Panc1 (cell line): ENCODE measurements at places on chromosomes 2 and 18.

DNA sequence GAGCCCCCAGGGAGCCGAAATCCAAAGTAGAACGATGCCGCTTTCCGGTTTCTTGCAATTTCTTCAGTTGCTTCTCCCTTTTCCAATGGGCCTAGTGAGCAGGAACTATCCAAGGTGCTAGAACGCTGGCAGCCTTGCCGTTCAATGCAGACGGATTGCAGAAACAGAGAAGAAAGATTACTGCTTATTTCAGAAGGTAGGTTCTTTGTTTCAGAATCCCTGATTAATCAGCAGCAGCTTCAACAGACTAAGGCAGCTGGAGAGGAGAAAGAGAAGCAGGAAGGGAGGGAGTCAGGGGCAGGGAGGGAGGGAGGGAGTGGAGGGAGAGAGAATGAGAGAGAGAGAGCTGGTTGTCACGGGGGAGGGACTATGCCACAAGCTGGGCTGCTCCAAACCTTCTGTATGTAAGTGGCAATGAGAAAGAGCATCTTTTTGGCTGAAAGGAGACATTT, 576 bp downstream of the NYAP2 start:
- DNase-seq: no peak

DNA sequence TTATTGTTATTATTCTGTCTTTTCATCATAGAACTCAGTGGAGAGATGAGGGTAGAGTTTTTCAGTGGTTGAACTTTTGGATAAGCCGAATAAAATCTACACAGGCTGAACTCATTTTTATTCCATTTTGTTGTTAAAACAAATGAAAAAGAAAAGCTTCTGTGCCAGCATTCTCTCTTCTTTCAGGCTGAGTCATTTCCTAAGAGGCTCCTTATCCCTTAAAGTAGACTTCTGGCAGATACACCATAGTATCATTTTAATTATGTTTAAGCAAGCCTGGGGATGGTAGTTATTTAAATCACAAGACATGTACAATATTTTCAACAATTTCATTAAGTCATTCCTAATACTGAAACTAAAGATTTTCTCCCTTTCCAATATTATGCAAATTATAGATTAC, 1364.0 kb upstream of the NRXN1 start:
- DNase-seq: no peak

GRCh38 chr2:156340804-156341451, 8.4 kb upstream of the NR4A2 start:
- DNase-seq: no peak

DNA sequence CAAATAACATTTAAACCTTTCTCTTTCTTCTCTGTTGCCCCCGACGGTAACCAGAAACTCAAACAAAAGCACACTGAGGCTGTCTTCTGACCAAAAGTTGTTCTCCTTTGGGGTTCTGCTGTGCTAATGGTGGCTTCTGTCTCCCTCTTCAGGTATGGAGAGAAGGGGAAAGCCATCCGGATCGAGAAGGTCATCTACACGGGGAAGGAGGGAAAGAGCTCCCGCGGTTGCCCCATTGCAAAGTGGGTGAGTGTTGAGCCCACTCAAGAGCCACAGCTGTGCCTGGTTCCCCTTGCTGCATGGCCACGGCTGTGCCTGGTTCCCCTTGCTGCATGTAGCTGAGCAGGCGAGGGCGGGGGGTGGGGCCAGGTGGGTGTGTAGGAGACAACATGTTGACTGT, 67.4 kb downstream of the BOLA3 start:
- DNase-seq: no peak

DNA sequence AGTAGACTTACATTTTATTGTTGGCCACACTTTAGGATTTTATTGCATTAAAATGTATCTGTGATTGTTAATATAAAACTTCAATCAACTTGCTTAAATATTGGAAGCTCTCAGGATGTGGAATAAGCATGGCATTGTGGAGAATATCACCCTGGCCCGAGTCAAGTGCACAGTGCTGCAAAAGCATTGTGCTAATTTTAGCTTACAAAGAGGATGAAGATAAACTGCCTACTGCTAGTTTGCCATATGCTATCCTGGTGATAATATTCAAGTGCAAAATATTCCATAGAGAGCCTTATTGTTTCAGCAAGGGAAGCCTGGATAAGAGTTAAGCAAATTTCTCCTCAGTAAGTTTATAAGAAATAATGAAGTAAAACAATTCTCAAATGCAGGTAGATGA, 54.5 kb downstream of the MEIS1 start:
- no peak for DNase-seq

GRCh38 chr2:42102024-42102590, 54.3 kb downstream of the PKDCC start:
- DNase-seq: no peak

DNA sequence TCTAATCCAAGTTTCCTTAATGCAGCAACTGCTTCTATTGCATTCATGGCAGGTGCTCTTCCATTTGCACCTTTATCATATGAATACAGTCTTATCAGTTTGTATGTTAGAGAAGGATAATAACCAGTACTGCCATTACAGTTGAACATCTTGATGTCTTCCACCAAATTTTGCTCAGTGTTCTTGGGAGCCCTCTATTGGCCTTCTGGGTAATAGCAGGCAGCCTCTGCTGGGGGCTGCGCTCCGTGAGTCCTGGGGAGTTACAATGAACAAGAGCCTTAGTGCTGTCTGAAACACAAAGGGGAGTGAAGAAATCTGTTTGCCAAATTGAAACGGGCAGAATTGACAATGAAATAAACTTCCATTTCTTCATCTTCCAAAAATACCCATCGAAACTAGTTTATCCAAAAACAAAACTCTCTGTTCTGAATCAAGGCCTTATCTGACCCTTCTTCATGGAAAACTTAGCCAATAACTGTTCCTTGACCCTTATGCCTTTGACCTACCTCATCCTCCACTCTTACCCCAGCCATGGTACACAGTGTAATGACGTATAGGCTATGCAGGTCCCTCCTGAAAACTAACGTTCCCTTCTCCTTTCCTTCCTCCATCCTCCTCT, 79.9 kb downstream of the ALK start:
- DNase-seq: peak; percentile 27

DNA sequence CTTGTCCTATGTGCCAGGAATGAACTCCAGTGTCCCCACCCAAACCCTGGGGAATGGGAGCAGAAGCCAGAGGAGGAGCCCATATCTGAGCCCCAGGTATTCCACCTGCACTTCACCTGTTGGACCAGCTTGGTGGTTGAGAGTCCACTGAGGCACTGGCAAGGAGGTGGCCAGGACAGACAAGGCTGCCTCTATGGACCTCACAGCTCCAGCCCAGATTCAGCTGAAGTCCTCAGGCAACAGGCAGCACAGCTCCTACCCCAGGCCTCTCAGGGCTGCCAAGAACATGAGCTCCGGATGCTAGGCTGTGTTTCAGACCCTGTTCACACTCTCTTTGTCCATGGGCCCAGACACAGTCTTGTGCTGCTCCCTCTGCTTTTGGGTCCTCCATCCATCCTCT, 2.9 kb upstream of the IL1F10 start:
- DNase-seq: no peak

DNA sequence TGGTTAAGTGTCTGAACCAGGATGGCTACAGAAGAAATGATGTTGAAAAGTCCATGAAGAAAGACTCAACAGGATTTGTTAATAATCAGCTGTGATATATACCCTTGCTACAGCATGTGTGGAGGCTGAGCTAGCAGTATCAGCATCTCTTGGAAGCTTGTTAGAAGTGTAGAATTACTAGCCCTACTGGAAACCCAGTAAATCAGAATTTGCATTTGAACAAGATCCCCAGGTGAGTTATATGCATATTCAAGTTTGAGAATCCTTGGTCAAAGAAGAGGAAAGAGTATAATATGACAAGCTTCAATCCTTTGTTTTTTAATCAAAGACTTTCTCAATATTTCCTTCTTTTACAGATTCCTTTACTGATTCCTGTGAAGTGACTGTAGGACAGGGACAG, 109.0 kb upstream of the KCNJ3 start:
- DNase-seq: no peak

GRCh38 chr2:184834699-184835397, 236.5 kb downstream of the ZNF804A start:
- DNase-seq: no peak

DNA sequence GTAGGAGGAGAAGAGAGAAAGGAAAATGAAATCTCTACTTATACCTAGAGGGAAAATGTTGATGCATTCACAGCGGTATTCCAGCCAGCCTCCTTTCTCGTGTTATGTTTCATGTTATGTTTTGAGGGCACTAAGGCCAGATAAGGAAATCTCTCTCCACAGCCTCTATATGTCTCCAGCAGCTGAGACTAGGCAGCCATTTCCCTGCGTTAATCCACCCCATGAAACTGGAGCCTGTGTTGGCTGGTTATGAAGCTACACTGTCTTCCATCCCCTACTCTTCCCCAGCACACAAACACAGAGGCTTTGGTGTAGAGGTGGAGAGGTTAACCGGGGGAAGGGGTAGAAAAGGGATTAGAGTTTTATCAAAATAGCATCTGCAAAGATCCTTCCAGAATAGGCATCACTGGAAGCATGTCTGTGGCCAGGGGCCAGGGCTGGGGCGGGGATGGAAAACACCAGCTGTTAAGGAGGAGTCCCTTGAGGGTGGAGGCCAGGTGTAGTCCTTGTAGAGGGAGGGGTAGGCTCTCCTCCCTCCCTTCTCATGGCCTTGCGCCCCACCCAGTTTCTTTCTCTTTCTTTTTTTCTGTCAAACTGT, 100.9 kb upstream of the TNP1 start:
- DNase-seq: no peak

DNA sequence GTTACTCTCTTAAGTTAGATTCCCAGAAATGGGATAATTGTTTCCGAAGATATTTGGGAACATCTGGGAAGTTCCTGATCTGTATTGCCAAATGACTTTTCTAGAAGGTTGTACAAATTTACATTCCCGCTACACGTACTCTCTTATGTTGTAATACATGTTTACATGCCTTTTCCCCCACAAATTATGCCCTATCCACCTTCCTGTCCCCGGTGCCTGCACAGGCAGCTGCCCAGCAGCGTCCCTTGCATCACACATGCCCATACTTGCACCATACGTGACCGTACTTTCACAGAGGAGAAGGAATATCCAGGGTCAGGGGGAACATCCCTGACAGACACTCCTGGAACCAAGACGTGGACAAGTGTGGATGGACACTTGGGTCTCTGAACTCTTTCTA, 24.2 kb upstream of the KLF11 start:
- DNase-seq: no peak

- no peak for DNase-seq
Observed at GRCh38 chr2:203693242-203693879, 13.1 kb upstream of the CD28 start.

DNA sequence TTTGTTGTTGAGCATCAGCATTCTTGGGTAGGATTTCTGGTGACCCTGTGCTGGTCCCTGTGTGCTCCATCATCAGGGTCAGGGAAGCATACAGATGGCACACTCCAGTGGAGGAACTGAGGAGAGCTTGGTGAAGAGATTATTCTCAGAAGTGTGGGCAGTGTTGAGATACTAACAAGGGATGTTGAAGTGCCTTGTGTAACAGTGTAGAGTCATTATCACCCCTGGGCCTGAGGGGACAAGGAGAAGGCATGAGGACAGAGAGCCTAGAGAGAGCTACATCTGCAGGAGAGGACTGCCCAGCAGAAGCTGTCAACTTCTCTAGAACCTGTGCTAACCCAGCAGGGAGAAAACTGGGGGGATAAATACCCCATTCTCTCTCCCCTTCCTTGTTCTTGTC, 189.0 kb downstream of the PLCL1 start:
- DNase-seq: no peak

GRCh38 chr2:207149249-207150213, 16.2 kb downstream of the KLF7 start:
- no peak for DNase-seq

DNA sequence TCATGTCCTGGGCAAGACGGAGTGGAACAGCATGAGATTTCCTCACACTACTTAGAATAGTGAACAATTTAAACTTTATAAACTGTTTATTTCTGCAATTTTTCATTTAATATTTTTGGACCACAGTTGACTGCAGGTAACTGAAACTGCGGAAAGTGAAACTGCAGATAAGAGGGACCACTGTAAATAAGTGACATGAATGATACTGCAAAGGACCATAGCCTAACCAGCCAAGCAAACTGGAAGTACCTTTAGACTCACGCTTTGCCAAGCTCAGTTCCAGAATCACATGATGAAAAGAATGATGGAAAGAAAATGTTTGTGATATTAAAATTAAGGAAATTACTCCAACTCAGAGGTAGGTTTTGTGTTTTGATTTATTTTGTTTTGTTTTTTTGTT, 94.6 kb upstream of the ITGA4 start:
- no peak for DNase-seq
